Aorta (tissue), 5 donors: ENCODE measurements at places on chromosomes 11 and 22. TPM values are rescaled to one million over a fixed set of nuclear protein-coding genes. Genes with fewer than 3 reads are reported as not detected.

- H3K27me3 ChIP-seq: no peaks in the 10 kb centered on the region
- no peak for DNase-seq
- no peaks in the 10 kb centered on the region for H3K4me1 ChIP-seq
- no peaks in the 10 kb centered on the region for H3K36me3 ChIP-seq
Observed at GRCh38 chr22:49953027-49953679, 7.4 kb upstream of the PIM3 start.

DNA sequence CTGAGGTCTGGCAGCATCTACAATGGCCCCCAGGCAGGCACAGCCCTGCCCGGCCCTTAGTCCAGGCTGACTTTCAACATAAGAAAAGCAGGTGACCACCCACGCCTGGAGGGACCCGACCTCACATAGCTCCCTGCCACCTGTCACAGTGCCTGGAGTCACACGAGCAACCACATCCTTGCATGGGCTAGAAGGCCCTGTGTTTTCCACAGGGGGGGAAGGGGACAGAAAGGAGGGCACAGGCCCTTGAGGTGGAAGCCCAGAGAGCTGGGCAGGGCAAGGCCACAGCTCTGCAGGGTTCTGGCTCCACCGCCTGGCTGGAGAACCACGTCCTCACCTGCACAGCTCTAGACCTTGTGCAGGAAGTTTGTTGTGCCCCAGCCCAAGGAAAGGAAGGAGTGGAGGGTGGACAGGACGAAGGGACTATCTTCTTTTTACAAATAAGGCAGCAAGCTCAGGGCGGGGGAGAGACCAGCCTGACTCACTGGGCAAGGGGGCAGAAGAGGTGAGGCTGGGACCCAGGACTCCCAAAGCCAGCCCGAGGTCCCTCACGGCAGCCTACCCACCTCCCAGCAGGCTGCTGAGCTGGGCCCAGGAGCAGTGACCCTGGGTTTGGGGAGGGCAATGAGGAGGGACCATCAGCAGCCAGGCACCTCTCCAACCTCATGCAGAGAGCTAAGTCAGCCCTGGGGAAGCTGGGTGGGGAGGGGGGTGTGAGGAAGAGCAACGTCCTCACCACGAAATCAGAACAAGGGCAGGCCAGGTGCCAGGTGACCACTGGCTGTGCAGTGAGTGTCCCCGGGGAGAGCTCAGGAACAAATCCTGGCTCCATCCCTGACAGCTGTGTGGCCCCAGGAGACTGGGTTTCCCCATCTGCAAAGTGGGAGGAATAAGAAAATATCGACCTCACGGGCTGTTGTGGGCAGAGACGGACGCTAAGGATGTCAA lies 4.3 kb downstream of the C1QTNF6 start:
- no peak overlapping the region for H3K4me3 ChIP-seq
- no peaks in the 10 kb centered on the region for H3K36me3 ChIP-seq
- no peaks in the 10 kb centered on the region for H3K27me3 ChIP-seq
- no peak overlapping the region for H3K27ac ChIP-seq
- peak; percentile 29 for DNase-seq
- H3K4me1 ChIP-seq: no peaks in the 10 kb centered on the region

- H3K4me1 ChIP-seq: no peaks in the 10 kb centered on the region
- no peaks in the 10 kb centered on the region for H3K36me3 ChIP-seq
- DNase-seq: no peak
- peak overlapping the region; percentile 7 for H3K27ac ChIP-seq
- H3K4me3 ChIP-seq: peak overlapping the region; percentile 58
- no peaks in the 10 kb centered on the region for H3K27me3 ChIP-seq
Observed at GRCh38 chr11:64924910-64925284, 408 bp downstream of the PPP2R5B start.

DNA sequence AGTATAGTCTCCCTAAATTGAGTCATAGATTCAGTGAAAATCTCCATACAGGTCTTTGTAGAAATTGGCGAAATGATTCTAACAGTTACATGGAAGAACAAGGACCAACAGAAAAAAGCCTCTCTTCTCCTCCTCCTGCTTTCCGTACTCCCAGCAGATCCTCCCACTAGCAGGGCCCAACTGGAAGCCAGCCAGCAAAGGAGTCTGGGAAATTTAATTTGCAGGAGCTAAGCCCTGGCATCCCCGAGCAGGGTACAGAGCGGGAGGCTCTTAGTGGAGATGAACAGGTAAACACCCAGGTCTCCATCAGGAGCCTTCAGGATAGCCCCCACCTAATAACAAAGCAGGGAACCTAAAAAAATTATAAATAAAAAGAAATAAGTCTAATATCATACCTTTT lies 1473.8 kb downstream of the TBC1D22A start:
- no peak for DNase-seq
- no peak overlapping the region for H3K27ac ChIP-seq
- no peaks in the 10 kb centered on the region for H3K4me1 ChIP-seq

DNA sequence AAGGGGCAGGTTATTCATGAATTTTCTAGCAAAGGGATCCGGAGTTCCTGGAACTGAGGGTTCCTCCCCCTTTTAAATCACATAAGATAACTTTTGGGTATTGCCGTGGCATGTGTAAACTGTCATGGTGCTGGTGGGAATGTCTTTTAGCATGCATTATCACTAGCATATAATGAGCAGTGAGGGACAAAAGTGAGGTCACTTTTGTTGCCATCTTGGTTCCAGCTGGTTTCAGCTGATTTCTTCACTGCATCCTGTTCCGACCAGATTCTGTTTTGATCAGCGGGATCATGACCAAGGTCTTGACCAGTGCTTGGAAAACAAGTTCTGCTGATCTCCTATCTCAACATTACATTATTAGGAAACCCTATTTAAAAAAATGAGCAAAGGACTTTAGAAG lies 7.4 kb downstream of the MIF start:
- DNase-seq: no peak
- H3K36me3 ChIP-seq: peaks cover 2% of the 10 kb centered on the region
- H3K27ac ChIP-seq: no peak overlapping the region
- no peak overlapping the region for H3K4me3 ChIP-seq

- no peaks in the 10 kb centered on the region for H3K36me3 ChIP-seq
- H3K27ac ChIP-seq: no peak overlapping the region
- no peak for DNase-seq
- no peaks in the 10 kb centered on the region for H3K27me3 ChIP-seq
- H3K4me3 ChIP-seq: no peak overlapping the region
- H3K4me1 ChIP-seq: no peaks in the 10 kb centered on the region
Observed at GRCh38 chr11:57288771-57289579, 35.8 kb downstream of the TNKS1BP1 start.

DNA sequence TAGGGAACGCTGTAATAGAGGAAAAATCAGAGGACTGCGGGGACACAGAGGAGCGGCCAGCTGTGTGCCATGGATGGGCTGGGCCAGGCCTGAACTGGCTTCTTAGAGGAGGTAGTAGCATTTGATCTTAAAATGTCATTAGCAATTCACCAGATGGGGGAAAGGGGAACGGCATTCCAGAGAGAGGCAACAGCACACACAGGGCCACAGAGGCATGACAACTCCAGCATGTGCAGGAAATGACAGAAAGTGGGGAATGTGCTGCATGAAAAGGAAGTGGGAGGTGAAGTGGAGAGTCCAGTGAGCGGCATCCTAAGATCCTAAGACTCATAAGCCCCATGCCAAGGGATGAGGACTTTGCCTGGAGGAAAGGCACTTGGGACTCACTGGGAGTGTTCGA lies 69.0 kb downstream of the UBASH3B start:
- H3K4me3 ChIP-seq: no peak overlapping the region
- no peaks in the 10 kb centered on the region for H3K27me3 ChIP-seq
- no peaks in the 10 kb centered on the region for H3K4me1 ChIP-seq
- no peak for DNase-seq
- no peaks in the 10 kb centered on the region for H3K36me3 ChIP-seq

DNA sequence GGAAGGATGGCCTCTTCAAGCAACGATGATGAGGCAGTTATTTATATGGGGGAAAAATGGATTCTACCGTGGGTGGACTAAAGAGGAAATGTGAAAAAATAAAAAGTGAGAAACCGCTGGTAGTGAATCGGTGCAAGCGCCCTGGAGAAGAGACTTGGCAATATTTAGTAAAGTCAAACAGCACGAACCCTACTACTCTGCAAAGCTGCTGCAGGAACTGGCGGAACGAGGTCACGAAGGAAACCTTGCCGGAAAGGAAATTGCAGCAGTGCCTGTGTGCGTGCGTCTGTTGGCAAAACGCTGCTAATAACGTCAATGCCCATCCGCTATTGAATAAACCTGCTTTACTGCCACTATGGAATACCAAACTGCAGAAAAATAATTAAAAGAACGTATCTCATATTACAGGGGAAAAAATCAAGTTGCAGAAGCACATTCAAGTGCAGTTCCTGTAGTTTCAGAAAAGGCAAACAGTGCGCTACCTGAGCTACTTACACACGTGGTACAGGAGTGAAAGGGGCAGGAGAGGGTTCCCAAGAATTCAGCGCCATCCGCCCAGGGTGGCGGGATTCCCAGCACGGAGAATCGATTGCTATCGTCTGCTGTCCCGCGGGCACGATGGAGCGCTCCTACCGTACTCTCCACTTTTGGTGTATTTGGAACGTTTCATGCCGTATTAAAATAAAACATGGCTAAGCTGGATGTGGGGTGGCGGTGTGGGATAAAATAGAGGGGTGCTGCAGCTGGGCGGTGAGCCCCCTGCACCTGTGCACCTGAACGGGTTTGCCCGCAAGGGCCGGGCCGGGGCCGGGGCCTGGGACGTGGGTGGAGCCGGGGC lies 585 bp upstream of the NADSYN1 start:
- peak; percentile 80 for DNase-seq
- no peaks in the 10 kb centered on the region for H3K36me3 ChIP-seq
- H3K27ac ChIP-seq: peak overlapping the region; percentile 69
- H3K4me1 ChIP-seq: no peaks in the 10 kb centered on the region

DNA sequence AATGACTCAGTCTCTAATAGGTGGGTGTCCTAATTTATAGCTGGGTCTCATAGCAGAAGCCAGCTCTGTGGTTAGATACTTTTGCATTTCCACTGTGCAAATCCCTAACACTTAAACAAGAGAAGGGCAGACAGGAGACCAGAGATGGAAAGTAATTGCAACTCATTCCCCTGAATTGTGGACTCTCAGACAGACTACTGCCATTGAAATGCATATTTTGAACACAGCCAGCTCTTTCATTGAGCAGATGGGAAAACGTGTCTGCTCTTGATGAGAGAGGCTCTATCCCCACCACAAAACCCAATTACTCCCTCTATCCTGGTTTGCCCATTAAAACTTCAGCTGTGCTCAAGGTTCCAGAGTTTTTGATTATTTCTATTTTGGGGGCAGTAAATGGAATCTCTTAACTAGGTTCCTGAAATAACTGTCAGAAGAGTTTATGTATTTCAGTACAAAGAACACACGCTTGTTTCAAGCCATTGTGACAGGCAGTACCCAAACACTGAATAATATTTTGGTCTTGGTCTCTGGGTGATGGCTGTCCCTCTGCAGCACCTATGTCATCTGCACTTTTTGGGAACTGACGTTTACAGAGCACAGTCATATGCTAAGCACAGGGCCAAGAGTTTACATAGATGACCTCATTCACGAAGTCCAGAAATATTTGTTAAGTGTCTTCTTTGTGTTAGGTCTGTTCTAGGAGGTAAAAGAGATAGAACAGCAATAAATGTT lies 41.7 kb downstream of the FAM227A start:
- H3K4me1 ChIP-seq: no peaks in the 10 kb centered on the region
- no peaks in the 10 kb centered on the region for H3K36me3 ChIP-seq
- no peak overlapping the region for H3K27ac ChIP-seq
- H3K4me3 ChIP-seq: no peak overlapping the region

DNA sequence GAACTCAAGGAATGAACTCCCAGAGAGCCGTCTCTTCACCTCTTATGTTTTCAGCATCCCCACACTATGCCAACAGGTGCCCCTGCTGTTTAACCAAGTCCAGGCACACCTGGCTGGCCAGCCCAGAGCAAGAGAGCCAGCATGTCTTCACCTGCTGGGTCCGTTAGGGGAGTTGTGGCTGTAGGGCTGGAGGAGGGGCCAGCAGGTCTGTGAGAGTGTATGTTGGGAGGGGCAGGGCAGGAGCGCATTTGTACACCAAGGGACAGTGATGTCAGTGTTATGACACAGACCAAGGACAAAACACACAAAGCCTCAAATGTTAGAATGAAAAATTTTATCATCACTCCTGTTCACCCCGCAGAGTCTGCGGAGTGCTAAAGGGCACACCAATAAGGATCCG lies 5.8 kb downstream of the PATZ1 start:
- H3K27me3 ChIP-seq: no peaks in the 10 kb centered on the region
- H3K4me3 ChIP-seq: no peak overlapping the region
- no peak overlapping the region for H3K27ac ChIP-seq
- H3K4me1 ChIP-seq: no peaks in the 10 kb centered on the region
- no peaks in the 10 kb centered on the region for H3K36me3 ChIP-seq

GRCh38 chr22:23772649-23773473 lies at the start of gene MMP11:
TSS of gene MMP11 (plus strand) at chr22:23772849. CDS start at chr22:23772871, 22 bp downstream.
- no peak for DNase-seq
- no peaks in the 10 kb centered on the region for H3K27me3 ChIP-seq
- no peaks in the 10 kb centered on the region for H3K4me1 ChIP-seq
- H3K36me3 ChIP-seq: no peaks in the 10 kb centered on the region
- H3K4me3 ChIP-seq: peak within 1 kb of the TSS; percentile 30
- H3K27ac ChIP-seq: no peak within 1 kb of the TSS

DNA sequence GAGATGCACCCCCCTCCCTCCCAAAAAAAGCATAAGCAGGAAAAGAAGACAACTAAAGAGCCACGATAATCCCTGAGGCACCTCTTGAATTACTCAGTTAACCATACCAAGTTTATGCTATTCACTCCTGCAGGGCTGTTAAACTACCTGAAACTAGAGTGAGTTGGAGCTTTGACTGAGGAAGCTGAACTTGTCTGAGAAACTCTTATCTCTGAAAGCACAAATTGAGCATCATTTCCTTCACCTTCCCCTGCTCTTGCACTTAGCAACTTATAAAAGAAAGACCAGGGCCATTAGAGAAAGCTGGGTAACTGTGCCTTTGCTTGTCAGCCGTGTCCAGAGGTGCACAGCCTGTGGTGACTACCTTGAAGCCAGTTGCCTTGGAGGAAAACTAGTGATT lies 745.6 kb downstream of the NELL1 start:
- no peaks in the 10 kb centered on the region for H3K27me3 ChIP-seq
- DNase-seq: no peak
- no peaks in the 10 kb centered on the region for H3K36me3 ChIP-seq

The KBTBD3 gene
- 9.7 TPM for total RNA-seq

The SCGB2A2 gene
- total RNA-seq: not detected

The CYB5R2 gene
- total RNA-seq: 8.3 TPM

The OR52H1 gene
- total RNA-seq: 0.78 TPM

The BCO2 gene
- 6.1 TPM for total RNA-seq

The DDI1 gene
- total RNA-seq: not detected

The KRTAP5-10 gene
- total RNA-seq: not detected

The LDHAL6A gene
- total RNA-seq: not detected

The DRG1 gene
- total RNA-seq: 37.2 TPM

The TRPM5 gene
- total RNA-seq: not detected
